Erythroblast (primary cell): ENCODE measurements at places on chromosomes 2 and 18.

GRCh38 chr2:8334866-8335325 is 347.0 kb upstream of the ID2 start:
- peak; percentile 15 for DNase-seq

DNA sequence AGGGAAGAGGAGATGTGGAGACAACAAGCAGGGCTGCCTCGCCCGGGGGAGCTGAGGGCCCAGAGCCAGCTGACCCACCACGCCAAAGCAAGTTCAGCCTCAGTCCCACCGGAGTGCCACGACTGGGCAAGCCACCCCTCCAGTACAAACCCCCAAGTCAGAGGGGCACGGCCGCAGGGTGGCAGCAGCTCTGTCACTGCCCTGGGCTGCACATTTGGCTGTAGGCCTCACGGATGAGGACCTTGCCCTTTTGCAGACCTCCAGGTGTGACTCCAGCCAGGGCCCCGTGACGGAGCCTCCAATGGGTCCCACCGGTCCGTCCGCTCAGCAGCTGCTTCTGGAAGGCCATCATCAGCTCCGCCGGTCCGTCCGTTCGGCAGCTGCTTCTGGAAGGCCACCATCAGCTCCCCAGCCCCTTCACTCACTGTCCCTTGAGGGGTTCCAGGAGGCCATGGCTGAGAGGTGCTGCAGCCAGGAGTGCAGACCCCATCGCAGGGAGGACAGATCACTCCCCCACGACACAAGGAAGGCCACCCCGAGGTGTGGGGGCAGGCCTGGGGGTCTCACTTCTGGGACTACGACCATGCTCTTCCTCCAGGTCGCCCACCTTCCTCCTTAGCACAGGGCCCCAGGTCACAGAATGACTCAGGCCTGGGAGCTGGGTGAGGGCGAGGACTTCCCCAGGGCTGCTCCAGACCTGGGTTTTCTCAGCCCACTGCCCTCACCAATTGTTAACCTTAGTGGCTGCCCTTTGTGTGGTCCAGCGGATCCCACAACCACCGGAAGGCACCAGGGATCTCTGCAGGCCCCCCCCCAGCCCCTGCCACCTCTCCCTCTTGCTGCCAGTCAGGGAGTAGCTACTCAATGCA is 24.6 kb upstream of the STK25 start:
- DNase-seq: no peak

DNA sequence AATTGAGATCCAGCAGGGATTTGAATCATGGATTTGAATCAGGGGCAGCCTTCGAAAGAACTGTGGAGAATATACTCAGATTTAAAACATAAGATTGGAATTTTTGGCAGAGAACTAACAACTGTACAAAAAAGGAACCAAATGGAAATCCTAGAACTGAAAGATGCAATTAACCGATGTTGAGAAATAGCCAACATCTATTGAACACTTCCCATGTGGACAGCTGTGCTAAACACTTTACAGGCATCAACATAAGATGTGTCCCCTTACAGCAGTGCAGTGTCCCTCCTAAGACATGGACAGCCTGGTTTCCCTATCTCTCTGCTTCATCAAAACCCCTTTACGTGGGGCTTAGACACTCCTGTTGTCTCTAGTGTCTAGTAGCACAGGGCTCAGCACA is 3.7 kb upstream of the IL1RN start:
- DNase-seq: no peak

GRCh38 chr2:41414486-41415230 is 633.2 kb upstream of the PKDCC start:
- DNase-seq: peak; percentile 19

GRCh38 chr2:234156326-234156725 is 105.8 kb downstream of the SPP2 start:
- DNase-seq: no peak

DNA sequence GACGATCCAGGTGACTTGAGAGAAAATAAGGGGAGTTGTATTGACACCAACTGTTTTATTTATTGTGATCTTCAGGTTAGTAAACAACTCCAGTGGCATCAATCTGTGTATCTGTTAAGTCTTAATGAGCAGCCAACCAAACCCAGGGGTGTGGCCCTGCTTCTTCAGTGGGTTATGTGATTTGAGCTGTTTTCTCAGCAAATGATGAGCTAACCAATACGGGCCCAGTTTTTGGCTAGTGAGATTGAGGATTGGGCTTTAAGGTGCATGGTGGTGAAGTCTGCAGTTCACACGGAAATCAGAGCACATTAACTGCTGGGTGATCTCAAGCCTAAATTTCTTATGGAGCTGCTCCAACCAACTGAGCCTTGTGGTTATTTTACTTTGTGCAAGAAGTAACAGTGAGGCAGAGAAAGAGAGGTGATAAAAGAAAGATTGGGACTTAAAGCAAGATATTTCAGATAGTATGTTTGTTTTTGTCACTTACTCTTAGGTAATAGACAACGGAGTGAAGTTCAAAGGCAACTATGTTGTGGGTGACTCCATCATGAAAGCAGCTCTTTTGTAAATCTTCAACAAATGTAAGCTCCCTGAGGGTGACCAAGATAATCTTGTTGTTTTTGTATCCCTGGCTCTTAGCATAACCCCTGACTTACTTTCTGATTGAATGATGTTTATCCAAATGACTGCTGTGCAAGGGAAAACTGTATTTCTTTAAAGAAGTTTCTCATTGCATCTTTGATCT is 2.4 kb downstream of the MTCL1 start:
- no peak for DNase-seq

DNA sequence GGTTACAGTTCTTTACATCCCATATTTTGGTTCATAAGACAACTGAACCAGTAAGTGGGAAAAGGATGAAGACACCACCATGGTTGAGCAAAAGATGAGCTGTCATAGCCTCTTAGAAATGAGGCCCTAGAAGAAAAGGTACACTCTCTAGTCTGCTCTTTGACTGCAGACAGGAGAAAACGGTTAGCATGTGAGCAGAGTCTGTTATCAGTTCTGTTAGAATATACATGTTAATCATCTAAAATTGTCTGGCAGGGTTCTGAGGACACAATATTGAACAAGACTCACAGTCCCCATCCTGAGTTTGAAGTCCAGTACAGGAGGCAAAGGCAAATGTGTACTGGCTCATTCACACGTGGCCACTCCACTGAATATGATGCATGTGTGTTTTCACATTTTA is 78.1 kb downstream of the MBOAT2 start:
- DNase-seq: peak; percentile 61

DNA sequence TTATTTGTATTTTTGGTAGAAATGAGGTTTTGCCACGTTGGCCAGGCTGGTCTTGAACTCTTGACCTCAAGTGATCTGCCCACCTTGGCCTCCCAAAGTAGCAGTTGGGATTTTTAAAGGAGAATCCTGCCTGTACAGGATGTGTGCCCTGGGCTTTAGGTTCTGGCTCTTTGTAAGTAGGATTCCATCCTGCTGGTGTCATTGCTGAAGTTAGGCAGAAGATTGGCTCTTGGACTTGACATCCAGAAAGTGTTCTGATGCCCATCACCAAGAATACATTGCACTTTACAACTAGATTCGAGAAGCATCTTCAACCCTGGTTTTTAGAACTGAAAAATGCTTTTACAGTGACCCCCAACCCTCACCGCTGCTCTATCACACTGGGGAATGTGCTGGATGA is 4.4 kb upstream of the TWIST2 start:
- DNase-seq: no peak
